A673 (cell line): ENCODE measurements at places on chromosomes 12 and 14. TPM values are rescaled to one million over a fixed set of nuclear protein-coding genes. Genes with fewer than 3 reads are reported as not detected.

DNA sequence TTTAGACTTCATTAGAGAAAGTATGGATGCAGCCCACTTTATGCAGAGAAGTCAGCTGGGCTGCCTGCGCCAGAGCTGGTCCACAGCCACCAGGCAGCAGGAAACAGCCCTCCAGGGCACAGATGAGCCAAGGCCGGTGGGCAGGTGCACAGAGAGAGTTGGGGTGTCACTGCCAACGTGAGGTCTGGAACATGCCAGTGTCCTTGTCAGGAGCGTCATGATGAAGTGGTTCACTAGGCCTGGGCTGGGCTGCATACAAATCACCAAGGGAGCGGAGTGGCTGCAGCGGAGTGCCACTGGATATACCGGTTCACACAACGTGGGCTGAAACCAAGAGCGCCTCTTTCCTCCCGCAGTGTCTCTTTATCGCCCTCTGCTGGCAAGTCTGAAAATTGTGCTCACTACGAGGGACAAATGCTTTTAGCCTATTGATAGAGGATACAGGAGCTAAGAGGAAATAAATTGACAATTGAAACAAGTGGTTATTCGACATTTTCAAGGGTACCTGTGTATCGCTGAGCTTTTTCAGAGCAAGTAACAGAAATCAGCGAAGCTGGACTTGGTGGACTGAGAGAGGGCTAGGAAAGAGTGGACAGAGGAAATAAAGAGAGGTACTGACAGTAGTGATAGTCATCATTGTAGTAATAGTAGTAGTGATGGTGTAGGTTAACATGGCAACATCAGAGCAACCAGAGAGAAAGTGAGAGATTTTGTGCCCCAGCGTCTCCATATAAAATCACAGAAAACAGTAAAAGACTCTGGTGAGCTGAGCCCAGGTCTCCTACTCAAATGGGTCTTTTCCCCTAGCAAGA is 52.0 kb upstream of the ITPR2 start:
- DNase-seq, result peak; percentile 89

Gene SLC38A4
- total RNA-seq, result 0.42 and 0.58 TPM in 2 replicates

DNA sequence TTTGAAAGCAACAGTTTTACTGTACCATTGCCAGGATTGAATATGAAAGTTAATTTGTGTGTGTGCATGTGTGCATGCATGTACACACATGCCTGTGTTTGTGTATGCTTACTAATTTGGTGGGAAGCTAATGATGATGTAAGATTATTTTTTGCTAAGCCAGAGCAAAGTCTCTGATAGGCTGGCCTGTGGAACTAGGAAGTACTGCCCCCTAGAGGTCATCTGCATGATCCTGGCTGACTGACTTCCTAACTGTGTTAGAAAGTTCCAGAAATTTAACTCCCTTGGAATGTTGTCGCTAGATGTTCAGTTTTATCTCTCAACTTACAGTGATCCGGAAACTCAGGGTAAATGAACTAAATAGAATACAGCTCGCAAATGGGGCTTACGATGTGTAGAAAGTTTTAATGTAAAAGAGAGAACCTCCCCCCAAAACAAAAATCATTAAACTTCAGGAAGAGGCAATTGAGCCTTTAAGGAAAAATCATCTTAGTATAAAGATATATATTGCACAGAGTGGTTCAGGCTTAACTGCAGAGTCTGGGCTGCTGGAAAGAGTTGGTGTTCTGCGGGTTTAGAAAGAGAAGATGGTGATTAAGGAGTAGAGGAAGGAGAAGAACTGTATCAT is 34.3 kb upstream of the SLC38A1 start:
- peak; percentile 57 for DNase-seq

Gene PTCSC3
- total RNA-seq, result not detected in 2 replicates

- no peak for DNase-seq
Observed at GRCh38 chr12:76569685-76570604, 10.4 kb upstream of the OSBPL8 start.

Gene KRT1
- not detected in 2 replicates for total RNA-seq

- peak; percentile 41 for DNase-seq
Observed at GRCh38 chr12:124862768-124863415, 772 bp downstream of the SCARB1 start.

GRCh38 chr14:50762001-50762930 is 68.7 kb downstream of the NIN start:
- no peak for DNase-seq

Gene OLR1
- not detected in 2 replicates for total RNA-seq

Gene PLXNC1
- 0.30 and 0.76 TPM in 2 replicates for total RNA-seq

Gene SOAT2
- total RNA-seq, result not detected in 2 replicates

DNA sequence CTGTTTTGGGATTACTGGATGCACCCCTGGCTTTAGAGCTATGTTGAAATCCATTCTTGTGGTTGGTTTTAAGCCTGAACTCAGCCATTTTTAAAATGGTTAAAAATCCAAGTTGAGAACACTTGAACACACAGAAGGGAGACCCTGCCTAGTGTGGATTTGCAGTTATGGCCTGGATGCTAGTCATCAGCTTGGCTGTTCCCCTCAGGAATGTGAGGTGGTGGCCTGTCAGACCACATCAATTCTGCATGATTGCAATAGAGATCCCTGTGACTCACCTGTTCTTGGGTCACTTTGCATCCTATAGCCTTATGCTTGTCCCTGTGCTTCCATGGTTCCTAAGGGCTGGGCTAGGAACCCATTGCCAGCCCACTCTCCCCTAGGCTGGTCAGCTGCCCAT is 454.1 kb downstream of the ATP23 start:
- DNase-seq, result no peak

Gene AMIGO2
- 10.9 and 16.7 TPM in 2 replicates for total RNA-seq

GRCh38 chr14:80313806-80314205 is 102.5 kb upstream of the DIO2 start:
- DNase-seq, result no peak

- peak; percentile 76 for DNase-seq
Observed at GRCh38 chr14:88013750-88014349, 8.9 kb downstream of the GPR65 start.

GRCh38 chr12:19639781-19640415 is 200.6 kb downstream of the AEBP2 start:
- no peak for DNase-seq

Gene LRRC9
- not detected in 2 replicates for total RNA-seq

DNA sequence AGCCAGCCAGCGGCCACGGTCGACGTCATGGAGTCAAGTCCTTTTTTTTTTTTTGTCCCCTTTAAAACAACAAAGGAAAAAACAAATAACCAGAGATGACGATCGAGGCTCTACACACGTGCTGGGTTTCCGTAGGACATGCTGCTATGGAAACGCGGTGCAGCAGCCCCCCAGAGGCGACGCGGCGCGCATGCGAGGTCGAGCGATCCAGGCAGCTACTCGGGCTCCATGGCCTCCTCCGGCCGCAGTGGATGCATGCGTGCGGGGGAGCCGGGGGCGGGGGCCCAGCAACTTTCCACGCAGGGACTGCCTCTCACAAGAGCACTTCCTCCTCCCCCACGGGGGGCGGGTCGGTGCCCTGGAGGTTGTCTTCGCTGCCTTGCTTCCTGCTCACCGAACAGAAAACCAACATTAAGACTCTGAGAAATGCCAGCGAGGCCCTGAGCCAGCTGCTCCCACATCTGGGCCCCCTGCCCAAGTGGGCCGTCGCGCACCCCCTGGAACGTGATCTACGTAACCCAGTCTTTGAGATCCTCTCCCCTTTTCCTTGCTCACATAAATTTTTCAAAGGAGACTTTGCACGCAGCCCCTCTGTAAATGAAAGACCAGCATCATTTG is 30.7 kb downstream of the P2RX4 start:
- DNase-seq, result no peak

GRCh38 chr14:101187816-101188570 is 284.5 kb upstream of the RTL1 start:
- no peak for DNase-seq

GRCh38 chr14:85616386-85616885 is 86.5 kb downstream of the FLRT2 start:
- no peak for DNase-seq

DNA sequence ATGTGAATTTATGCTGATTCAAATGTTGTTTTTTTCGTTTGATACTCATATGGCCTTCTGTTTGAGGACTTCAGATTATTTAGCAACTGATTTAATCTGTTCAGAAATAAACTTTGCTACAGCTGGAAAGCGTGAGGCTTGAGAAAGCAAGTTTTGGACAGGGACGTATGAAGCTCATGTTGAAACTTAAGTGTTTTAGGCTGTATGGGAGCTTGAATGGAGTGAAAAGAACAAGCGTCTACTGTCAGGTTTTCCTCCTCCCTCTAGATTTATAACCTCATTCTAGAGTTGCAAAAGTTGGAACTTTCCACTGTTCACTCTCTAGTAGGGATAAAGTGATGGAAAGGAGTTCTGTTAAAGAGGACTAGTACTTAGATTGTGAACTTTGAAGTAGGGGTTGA is 1.0 kb downstream of the PRPF39 start:
- DNase-seq, result peak; percentile 14

DNA sequence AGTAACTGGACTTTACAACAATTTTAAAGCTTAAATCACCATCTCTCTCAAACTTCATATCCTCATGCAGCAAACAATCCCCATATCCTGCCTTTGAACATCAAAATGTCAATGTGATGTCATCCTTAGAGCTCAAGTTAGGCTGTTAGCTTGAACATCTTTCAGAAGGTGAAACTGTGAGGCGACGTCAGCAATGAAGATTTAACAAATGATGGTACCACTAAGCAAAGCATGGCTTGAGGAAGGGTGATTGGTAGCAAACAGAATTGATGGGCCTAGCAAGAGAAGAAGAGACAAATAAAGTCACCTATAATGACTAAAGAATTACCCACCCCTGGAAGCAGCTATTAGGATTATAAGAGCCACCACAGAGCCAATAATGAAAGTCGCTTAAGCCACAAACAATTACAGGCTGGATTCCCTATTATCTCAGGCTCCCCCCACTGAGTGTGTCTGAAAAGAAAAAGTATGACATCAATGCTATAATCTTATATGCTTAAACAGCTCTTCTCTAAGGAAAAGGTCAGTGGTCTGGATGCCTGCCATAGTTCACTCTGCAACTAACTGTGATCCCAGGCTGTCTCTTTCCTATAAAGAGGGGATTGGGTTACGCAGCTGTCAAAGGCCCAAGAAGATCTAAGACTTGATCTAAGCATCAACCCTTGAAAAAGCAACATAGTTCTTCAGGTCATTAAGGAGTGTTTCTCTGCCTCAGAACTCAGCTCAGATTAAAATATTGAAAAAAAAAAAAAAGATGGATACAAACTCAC is 18.1 kb downstream of the EGLN3 start:
- peak; percentile 57 for DNase-seq

GRCh38 chr12:15256761-15257160 is 35.5 kb upstream of the RERG start:
- DNase-seq, result no peak

Gene LYZ
- total RNA-seq, result 0.32 TPM in 1 of 2 replicates, not detected in the other

DNA sequence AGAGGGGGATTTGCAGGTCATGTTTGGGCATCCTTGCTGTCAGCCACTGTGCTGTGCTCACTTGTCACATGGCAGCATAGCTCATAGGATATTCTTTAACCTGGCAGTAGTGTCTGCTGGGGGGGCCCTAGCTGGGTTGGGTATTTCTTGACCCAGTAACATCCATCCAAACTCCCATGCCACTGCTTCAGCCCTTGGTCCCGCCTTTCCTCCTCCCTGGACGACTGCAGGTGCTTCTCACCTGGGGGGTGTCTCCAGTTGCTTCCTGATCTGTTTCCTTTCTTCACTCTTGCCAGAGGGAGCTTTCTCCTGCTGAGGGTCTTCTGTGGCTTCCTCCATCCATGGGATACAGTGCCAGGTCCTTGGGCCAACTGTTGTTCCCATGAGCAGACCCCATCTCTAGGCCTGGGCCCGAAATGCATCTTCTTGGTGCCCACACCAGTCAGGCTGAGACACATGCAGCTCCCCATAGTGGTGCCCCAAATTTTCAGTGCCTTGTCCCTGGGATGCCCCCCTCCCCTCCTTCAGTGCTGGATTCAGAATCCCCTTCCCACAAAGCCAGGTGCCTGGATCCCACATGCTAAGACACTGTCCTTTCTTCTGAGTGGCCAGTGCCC is 20.5 kb downstream of the C14orf132 start:
- DNase-seq, result no peak

GRCh38 chr14:65446159-65446558 is 33.6 kb downstream of the FUT8 start:
- DNase-seq, result peak; percentile 18

GRCh38 chr12:87150969-87151662 is 878.1 kb downstream of the C12orf50 start:
- peak; percentile 6 for DNase-seq
